Activated B cell treated with CpG ODN at 0.5 μM for 24 hours (primary cell): ENCODE measurements at places on chromosomes 5 and 9.
A peak's percentile ranks its signal among the peaks of the same experiment; 100 is the strongest.

DNA sequence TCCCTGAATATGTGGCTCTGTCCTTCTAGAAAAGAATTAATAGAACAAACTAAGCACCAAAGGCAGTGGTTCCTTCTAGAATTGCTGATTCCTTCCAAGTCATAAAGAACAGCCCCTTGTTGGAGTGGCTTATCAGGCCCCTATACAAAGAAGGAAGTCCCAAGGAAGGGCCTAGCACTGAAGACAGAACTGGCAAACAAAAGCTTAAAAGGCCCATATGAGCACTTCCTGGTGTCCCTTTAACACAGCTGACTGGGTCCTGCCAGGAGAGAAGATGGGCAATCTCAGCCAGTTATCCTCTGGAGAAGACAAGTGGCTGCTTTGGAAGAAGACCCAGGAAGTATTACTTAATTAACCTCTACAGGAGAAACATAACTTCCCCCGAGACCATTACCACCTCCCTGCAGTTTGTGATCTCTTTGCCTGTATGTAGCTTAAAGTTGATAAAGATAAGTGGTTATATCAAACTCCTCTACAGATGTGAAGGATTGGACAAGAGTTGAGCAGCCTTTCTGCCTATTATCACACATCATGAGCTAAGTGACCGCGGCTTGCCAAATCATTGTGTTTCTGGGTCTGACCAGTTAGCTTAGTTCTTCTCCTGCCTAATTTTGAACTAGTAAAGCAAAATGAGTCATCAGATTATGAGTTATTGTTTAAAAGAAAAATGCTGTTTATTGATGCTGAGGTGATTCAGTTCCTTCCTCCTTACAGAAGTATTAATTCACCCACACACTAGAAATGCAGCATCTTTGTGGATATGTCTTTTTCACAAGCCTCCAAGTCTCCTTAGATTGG is 13.3 kb upstream of the STING1 start:
- no peak for DNase-seq

DNA sequence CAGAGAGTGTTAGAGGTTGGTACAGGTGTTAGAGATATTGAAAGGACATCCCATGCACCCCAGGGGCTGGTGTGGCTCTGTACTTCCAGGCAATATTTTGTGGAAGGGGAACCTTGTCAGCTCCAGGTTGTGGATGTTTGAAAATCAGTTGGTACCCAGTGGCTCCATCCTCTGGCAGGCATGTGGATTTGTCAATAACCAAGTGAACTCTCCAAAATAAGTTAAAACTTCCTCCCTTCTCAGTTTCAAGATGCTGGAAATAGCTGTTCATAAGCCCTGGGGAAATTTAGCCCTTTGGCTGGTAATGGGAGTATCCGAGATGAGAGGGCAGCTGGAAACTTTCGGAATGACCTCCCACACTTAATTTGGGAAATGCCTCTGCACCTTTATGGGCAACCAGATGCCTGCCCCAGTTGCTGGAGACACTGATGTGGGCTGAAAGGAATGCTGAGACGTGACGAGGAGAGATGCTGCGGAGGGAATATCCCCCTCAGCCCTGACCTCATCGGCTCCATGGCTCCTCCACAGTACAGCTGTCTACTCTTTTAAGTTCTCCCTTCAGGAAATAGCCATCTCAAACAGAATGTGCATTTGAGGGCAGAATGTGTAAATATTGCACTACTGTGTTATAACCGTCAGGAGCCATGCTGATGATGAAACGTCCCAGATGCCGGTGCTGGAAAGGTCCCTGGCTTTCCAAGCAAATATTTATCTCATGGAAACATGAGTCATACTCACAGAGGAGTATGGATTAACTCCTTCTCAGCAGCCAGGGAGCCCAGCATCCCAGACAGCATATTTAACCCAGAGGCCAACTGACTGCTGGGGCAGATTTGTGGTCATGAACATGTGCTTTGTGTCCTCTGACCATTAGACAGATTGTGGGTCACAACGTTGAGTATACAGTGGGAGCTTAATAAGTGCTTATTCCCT is 29.5 kb downstream of the TGFBI start:
- DNase-seq: no peak

GRCh38 chr5:422323-423232 is 20.4 kb upstream of the EXOC3 start:
- DNase-seq: peak; percentile 15

GRCh38 chr9:34651876-34652601 is at the start of gene IL11RA:
Gene IL11RA, plus strand, starts transcription at chr9:34652185. Its CDS starts 3,033 bp downstream, at chr9:34655218.
- no peak for DNase-seq

- DNase-seq: peak; percentile 70
Measured at GRCh38 chr5:154467655-154468354, 10.2 kb downstream of the HAND1 start.

GRCh38 chr9:72384710-72385485 is 19.9 kb upstream of the ZFAND5 start:
- DNase-seq: no peak

GRCh38 chr5:15592728-15593127 is 92.7 kb downstream of the FBXL7 start:
- no peak for DNase-seq

DNA sequence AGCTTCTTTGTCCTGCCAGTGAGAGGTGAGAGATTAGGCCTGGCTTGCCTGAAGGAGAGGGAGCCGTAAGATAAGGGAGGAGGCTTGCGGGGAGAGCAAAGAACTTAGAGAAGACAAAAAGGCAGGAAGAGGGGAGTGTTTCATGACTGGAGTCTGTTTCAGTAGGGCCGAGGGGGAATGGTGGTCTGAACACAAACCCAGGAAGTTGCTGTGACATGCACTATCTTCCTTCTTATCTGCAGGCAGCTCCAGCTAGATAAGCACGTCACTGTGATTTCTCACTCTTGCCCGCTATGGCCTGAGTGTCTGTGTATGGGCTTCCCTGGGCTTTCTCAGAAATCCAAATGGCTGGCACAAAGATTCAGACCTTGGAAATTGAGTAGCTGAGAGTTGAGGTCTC is 307.5 kb upstream of the CLINT1 start:
- DNase-seq: no peak

DNA sequence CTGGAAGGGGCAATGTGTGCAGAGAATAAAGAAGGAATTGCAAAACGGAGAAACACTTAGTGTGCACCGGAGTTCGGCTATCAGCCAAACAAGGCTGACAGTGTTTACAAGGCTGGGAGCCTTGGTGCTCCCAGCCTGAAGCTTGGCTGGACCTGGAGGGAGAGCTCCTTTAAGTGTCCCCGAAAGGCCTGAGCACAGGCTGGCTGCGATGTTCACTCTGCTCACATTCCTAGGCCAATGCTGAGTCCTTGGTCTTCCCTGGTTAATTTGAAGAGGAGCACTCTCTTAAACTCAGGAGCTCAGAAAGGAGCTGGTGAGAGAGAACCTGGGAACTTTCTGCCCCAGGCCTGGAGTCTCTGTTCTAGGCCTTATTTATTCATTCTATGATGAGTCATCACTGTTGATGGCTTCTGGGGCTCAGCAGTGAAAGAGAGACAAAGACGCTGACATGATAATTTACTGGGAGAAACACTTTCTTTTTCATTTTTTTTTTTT is 88.6 kb upstream of the MYO10 start:
- DNase-seq: no peak

DNA sequence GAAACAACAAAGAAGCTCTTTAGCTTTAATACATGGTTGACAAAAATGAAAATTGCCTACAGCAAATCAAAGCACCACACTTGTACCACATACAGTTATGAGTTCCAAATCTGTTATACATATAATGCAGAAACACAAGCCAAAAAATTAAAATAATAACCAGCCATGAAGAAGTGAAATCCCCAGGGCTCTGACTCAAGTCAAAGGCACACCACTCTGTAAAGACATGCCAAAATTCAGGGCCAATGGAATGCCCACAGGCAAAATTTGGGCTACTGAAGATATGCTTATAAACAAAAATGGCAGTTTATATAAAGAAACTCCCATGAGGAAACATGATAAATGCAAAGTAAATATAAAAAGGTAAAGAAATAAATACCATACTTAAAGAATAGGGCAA is 29.0 kb downstream of the THBS4 start:
- DNase-seq: no peak

- DNase-seq: no peak
Measured at GRCh38 chr5:17287501-17288155, 70.2 kb downstream of the BASP1 start.
